Kasumi-1 (cell line): ENCODE measurements at places on chromosomes 4 and X.

DNA sequence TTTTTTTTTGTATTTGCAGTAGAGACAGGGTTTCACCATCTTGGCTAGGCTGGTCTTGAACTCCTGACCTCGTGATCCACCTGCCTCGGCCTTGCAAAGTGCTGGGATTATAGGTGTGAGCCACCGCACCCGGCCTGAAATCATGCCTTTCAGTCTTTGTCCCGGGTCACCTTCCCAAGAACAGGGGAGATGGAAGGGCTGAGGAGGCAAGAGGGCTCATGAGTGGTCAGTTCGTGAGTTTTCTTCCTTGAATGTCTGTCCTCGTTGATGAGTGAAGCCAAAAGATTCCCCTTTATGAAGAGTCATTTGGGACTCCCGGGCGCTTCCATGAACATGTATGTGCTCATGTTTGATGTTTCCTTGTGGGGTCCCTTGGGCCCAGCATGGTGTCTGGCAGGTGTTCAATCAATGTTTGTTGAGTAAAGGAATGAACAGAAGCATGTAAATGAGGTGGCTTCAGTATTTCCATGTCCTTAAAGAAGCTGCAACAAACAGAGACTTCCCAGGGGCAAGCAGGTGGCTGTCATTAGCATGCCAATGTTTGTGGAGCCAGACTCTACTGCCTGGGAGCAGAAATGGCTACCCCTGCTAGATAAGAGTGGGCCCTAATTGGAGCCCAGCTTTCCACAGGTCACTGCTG lies 3.4 kb upstream of the SEPTIN6 start:
- DNase-seq, result no peak

DNA sequence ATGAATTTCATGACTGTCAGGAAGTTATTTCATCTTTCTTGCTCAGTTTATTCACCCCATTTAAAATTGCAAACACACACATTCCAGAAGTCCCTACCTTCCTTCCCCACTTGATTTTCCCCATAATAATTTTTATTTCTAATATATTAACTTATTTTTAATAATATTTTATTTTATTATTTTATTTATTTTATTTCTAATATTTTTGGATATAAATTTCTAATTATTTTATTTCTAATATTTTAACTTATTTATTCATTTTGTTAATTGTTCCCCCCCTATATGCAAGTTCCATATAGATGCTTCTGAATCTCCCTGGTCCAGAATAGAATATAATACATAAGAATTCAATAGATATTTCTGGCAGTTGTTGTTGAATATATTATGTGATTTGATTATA lies 293.7 kb upstream of the CPEB2 start:
- no peak for DNase-seq

GRCh38 chr4:876780-877179 lies 50.9 kb upstream of the CPLX1 start:
- DNase-seq, result no peak

DNA sequence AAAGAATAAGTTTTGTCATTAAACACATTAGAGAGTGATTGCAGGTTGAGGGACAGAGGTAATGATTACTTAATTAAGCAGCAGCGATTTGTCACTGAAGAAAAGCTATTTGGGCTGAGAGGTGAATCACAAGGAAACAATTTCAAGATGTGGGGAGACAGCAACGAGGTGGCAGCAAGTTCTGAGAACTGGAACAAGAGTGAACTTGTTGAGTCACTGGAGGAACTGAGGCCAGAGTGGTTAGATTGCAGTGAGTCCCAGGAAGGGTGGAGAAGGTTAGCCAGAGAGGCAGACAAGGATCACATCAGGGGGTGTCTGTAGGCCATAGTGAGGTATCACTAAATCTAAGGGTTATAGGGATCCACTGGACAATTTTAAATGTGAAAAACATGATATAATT lies 57.9 kb upstream of the TMPRSS11A start:
- no peak for DNase-seq

DNA sequence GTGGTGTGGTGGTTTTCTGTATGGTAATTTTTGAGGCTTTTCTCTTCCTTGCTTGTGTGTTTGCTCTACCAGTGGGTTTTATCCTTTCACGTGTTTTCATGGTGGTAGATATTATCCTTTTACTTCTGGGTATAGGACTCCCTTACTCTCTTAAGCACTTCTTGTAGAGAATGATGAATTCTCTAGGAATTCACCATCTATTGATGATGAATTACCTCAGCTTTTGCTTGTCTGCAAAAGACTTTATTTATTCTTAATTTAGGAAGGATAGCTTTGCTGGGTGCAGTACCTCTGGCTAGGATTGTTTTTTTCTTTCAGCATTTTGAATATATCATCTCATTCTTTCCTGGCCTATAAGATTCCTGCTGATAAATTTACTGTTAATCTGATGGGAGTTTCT lies 415.3 kb downstream of the PDGFC start:
- no peak for DNase-seq

DNA sequence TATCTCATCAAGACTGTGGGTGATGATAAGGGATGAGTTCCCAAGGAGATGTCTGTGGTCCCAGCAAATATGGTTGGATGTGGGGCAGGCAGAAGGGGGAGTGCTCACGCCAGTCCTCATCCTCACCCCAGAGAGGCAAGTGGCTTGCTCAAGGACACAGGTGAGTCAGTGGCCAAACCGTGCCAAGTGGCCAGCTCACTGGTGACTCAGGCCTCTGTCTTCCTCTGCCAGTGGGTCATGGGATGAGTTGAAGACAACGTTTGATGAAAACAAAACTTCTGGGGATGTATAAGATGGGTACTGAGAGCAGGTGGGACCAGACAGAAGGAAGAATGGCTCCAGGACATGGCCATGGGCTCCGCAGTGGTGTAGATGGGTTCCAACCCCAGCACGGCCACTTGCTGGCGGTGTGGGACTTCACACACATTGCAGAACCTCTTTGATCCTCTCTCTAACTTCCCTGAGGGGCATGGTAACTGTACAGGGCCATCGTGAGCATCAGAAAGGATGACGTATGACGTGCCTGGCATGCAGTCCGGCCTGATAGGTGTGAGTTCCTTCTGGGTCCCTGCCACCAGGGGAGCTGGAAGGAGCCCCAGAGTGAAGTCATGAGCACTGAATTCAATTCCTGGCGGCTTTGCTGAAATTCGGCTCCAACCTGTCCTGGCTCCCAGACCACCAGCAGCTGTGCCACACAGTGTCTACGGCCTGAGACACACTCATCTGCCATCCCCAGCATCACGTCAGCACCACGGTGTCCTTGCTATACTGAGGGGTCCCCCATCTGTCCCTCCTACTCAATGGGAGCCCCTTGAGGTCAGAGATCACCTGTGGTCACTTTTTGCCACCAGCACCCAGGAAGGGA lies 41.3 kb upstream of the GPR78 start:
- DNase-seq, result no peak

DNA sequence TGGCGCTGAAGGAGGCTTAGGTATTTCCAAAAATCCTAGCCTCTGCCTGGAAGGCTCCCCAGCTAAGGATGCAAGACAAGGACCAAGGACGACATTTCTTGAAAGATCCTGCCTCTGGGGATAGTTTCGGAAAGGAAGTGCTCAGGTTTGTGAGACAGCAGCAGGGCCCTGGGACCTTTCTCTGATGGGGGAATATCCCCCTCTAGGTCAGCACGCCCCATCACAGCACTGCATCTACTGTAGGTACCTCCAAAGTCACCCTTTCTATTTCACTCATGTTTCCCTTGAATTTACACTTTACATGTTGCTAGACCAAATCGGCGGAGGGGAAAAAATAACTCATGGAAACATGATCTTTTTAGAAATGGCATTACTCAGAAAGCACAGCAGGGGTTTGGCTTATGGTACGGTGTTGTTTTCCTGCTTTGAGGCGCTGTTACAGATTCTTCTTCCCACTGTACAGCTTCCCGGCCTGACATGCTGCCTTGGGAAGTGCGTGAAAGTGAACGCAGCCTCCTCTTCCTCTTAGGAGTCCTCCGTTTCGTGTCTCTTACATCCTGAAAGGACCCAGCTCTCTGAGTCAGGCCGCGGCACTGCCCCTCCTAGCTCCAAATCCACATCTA lies 77.2 kb upstream of the DHRSX start:
- DNase-seq, result no peak

- no peak for DNase-seq
Measured at GRCh38 chr4:134122903-134123302, 78.7 kb downstream of the PABPC4L start.

DNA sequence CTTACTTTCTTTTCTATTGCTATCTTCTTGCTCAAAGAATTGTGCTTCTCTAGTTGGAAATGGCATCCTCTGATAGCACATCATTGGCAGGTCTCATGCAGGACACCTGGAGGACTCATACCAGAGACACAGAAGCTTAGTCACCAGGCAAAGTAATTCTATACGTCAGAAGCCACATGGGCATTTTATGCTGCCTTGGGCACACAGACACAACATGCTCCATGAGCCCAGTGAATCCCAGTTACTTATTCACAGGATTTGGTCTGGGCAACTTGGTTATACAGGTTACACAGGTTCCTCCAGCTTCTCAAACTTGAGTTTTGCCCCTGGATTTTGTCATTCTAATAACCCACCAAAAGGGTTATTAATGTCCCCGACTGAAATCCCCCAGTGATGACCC lies 7.1 kb downstream of the RASSF6 start:
- no peak for DNase-seq

- no peak for DNase-seq
Measured at GRCh38 chrX:1480082-1480785, 27.5 kb upstream of the ASMTL start.

DNA sequence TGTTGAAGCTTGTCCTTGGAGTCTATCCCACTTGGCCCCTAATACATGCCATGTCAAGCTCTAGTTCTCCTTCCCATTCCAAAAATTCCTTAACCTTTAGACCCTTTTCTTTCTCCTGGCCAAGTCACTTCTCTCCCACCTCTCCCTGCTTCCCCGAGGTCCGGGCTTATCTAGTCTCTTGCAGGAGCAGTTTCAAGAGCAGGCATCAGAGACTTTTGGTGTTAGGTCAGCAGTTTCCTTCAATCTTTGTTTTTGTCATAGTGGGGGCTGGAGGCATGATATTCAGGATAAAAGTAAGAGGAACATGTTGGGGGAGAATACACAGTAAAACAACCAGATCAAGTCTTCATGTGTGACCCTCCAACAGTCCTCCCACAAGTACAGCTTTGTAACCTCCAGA lies 11.5 kb upstream of the IDS start:
- no peak for DNase-seq

GRCh38 chr4:146338512-146338911 lies 124.2 kb downstream of the REELD1 start:
- no peak for DNase-seq

DNA sequence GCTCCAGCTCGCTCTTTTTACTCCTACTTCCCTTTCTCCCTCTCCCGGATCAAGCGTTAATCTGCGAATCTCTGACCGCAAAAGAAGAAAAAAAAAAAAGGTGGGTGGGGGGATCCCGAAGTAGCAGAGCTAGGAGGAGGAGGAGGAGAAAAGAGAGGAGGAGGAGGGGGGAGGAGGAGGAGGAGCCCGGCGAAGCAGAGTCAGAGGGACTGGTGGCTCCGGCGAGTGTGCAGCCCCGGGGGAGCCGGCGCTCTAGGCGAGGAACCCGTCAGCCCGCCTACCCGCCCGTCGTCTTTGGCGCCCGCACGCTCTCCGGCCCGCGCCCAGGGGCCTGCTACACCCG lies at the start of gene NHSL2:
Gene NHSL2 (plus strand): TSS at position 203 of the 343 bp plus-strand sequence.
- DNase-seq, result no peak

DNA sequence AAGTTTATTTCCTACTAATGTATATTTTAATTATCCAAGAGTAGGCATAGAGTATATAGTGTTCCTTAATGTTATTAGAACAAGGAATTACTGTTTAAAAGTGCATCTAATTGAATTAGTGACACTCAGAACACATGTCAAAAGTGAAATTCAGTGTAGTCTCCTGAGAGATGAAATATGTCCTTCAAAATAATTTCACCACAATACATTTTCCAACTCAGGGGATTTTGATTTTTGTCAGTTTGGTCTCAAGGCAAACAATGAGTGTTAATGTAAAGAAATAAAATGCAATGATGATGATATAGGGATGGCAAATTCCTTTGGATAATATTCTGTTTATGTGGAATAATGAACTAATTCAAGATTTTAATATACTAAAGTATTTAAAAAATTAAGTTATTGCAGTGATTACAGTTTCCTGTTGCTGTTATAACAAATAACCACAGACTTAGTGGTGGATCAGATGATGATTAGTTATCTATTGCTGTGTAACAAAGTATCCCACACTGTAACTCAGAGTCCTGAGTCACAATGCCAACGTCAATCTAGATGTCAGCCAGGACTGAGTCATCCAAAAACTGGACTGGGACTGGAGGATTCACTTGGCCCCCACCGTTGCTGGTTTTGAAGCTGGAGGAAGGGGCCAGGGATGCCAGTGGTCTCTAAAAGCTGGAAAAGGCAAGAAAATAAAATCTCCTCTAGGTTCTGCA lies 148.0 kb upstream of the SLC7A11 start:
- DNase-seq, result no peak

DNA sequence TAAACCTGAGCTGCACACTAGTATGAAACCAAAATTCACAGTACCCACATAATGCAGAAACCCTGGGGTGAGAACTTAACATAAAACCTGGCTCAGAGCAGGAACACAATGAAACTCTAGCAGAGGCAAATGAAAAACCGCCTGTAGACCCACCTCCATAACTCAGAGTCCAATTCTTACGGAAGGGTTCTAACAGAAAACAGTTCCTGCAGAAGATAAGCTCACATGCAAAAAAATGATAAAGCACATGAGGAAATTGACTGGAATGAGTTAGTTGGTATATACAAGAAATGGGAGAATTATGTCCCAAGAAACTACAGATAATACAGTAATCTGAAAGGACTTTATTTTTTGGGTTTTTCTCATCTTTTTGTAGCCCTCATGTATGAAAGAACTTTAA lies 14.7 kb downstream of the RTL9 start:
- DNase-seq, result no peak

DNA sequence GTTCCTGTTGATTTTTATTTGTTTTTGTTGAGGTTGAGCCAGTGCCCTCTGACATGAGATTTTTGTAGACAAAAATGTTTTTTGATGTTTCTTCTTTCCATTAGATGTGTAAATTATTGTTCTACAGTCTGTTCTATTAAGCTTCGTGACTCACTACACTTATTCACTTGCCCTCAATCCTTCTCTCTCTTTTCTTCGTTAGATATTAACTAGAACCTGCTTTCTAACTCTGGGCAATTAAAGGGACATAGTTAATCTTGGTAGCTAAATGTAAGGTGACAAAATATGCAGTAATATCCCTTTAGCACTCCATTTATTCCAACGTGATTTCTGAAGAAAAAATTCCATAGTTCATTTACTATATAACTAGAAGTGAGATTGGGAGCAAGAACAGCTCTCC lies 333.9 kb downstream of the PDHA2 start:
- DNase-seq, result no peak

DNA sequence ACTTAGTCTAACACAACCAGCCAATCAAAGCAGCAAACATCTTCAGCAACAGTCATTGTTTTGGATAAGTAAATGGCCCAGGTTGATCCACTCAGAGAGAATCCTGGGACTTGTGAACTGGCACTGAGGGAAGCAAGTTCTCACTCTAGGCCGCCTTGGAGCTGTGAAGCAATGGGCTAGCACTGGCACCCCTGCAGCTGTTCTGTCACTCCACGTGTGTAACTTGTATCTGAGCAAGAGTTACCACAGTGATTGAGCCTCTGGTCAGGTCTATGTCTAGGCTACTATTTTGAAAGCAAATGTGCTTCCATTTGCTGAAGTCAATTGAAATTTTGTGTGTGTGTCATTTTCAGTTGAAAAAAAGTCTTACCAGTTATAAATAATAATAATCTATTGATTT lies 57.2 kb upstream of the HS3ST1 start:
- DNase-seq, result no peak
